Cerebellum (tissue), 4 donors: ENCODE measurements at places on chromosomes 3 and 15. TPM values are rescaled to one million over a fixed set of nuclear protein-coding genes. Genes with fewer than 3 reads are reported as not detected.

MYRIP gene
- total RNA-seq: 13.5 TPM

ADAMTSL3 gene
- total RNA-seq: 1.4 TPM

MYZAP gene
- total RNA-seq: 0.64 TPM

EMC7 gene
- 16.3 TPM for total RNA-seq

FAIM gene
- total RNA-seq: 14.2 TPM

CPLX3 gene
- 1.00 TPM for total RNA-seq

CFAP92 gene
- 2.5 TPM for total RNA-seq

HRH1 gene
- 5.8 TPM for total RNA-seq

SERINC4 gene
- not detected for total RNA-seq

ACAP2 gene
- total RNA-seq: 171 TPM
